Muscle of back (tissue), 13 donors: ENCODE measurements at places on chromosomes 4 and X. TPM values are rescaled to one million over a fixed set of nuclear protein-coding genes. Genes with fewer than 3 reads are reported as not detected.

Gene SHROOM3
- 61.5 TPM for polyA plus RNA-seq

DNA sequence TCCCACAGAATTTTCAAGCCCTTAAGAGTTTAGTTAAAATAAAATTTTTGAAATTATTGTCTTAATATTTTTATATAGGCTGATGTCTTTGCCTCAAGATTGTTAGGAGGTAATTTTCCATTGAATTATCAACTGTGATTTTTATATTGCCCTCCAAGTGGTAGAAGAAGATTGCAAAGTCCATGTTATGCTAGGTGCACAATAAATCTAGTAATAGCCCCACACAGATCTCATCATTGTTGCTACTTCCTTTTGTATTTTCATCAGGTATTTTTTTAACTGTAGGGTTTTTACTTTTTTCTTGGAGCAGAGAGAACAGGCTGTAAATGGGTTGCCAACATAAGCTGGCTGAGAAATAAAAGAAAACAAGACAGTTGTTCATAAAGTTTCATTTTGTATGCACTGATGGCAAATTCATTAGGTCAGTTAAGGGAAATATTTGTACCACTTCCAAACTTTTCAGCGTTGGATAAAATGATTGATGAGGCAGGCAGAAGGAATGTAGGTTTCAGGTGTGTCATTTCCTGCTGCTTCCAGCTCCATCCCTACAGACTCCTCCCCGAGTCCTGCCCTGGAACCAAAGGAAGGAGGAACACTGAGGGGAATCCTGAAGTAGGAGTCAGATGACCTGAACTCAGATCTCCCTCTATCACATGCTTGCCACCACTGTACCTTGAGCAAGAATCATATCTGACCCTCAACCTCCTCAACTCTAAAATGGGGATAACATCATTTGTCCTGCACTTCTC, 105.5 kb downstream of the PRRG1 start:
- no peak for DNase-seq

- no peak for DNase-seq
Observed at GRCh38 chr4:162782096-162782777, 384.5 kb downstream of the NAF1 start.

DNA sequence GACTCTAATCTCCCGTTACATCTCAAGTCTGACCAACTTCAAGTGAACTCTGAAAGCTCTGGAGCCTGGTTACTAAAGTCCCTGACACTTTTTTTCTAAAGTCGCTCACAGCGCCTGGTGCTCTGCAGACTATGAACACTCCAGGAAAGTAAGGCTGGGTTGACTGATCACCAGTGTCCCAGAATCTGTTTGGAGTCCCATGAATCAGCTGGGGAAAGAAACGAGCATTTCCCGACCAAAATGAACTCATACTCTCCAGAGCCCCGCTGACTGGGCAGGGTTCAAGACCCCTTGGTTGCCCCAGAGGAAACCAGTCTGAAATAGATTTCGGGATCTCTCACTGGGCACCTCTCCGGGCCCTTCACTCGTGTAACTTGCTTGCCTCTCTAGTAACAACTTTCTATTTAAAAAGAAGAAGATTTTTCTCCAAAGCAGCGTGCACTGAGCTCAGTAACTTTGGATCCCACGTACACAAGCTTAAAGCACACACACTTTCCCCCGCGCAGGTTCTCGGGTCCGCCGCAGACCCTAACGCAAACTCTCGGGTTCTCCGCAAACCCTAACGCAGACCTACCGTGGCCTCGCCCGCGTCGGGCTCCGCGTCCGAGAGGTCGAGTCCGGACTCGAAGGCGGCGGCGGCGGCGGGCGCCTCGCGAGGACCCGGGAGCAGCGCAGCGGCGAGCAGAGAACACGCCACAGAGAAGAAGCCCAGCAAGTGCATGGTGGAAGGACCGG, 964 bp downstream of the VEGFC start:
- peak; percentile 69 for DNase-seq

DNA sequence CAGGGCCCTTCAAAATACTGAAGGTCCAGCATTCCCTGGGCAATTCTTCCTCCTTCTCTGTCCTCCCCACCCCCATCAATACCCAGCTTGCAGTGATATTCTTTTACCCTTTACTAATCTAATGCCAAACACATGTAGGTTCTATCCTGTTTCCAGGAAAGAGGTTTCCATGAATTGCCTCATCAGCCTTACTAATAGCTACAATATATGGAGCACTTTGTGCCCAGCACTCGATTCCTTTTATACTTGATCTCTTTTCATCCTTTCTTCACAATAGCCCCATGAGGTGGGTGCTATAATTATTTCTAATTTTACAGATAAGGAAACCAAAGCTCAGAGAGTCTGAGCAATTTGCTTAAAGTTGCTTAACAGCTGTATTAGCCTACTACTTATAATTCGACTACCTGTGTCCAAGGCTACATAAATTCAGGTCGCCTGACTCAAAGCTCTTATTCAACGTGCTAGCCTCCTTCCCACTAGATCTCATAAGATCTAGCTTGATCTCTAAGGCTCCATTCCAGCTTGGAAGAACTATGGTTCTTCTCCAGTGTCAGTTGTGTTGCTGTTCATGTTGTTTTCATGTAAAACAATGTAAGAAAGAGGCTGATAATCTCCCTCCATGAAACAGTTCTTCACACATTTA, 229.6 kb upstream of the PGRMC2 start:
- no peak for DNase-seq

GRCh38 chr4:168811786-168812651, 198.0 kb downstream of the CBR4 start:
- DNase-seq: no peak

Gene PSAPL1
- polyA plus RNA-seq: not detected

Gene TBC1D8B
- polyA plus RNA-seq: 7.7 TPM

- DNase-seq: peak; percentile 70
Observed at GRCh38 chrX:2500803-2501558, at the start of the genes DHRSX and ZBED1. Gene DHRSX (minus strand): TSS chrX:2500976. CDS start chrX:2500925, 51 bp downstream. Gene ZBED1 (minus strand): TSS chrX:2500976. CDS start chrX:2490719, 10,257 bp downstream.

- no peak for DNase-seq
Observed at GRCh38 chrX:37995428-37995827, 10.9 kb upstream of the SYTL5 start.
